ENCODE measurements at places on chromosomes 12 and 14.

GRCh38 chr14:42715316-42715715 is 1108.6 kb downstream of the LRFN5 start:
- DNase-seq = no peak

- DNase-seq = no peak
Observed at GRCh38 chr12:53053218-53054111, 3.6 kb downstream of the TNS2 start.

DNA sequence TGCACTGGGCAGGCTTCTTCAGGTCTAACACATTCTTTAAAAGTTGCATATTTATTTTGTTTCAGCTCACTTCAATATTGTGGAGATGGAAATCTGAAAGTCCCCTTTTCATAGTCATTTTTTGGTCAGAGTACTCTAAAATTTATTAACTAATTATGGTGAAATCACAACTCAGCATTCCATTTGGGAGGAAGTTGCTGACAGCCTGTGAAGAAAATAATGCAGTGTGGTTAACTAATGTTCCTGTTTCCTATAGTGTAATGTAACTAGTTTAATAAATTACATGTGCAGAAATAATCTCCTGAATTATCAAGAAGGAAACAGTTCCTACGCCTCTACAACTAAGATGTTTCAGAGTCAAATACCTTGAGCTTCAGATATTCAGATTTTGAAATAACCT is 17.1 kb downstream of the LRFN5 start:
- DNase-seq = no peak

DNA sequence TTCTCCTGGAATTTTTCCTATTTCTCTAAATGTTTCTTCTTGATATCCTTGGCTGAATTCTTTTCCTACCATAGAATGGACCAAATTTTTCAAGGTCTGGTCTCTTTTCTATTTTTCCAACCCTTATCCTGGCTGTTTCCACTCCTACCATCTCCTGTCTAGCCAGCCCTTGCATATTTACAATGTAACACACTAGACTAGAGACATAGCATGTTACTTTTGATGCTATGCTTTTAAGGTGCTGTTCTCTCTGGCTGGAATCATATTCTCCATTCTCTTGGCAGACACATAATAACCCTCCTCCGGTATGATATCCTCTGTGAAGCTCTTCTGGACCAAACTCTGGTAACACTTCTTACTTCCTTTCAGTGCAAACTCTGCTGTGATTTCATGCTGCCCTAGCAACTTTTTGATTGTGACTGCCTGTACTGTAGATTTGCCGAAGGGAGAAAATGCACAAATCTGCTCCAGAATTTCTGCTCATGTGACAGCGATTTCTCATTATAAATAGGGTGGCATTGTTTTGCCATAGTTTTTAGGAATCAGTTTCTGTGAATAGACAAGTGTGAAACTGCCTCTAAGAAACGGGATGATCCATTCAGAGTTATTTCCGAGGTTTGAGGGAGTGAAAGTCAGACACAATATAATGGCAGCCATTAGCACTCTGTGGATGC is 284.4 kb downstream of the MDGA2 start:
- DNase-seq = no peak

DNA sequence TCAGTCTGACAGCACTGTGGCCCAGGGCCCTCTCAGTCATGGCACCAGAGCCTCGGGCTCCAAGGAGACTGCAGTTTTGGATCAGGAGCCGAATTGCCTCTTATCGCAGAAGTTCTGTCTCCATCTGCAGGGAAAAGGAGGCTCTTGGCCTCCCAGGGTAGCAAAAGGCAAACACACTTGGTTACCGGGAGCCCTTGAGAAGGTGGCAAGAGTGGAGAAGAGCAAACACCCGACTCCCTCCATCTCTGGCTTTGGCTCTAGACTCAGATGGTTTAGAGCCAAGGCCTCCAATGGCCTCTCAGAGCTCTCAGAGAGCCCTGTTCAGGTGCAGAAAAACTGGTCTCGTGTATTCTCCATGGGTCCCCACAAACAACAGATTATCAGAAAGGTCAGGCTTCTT is 44.6 kb downstream of the NINJ2 start:
- no peak for DNase-seq

DNA sequence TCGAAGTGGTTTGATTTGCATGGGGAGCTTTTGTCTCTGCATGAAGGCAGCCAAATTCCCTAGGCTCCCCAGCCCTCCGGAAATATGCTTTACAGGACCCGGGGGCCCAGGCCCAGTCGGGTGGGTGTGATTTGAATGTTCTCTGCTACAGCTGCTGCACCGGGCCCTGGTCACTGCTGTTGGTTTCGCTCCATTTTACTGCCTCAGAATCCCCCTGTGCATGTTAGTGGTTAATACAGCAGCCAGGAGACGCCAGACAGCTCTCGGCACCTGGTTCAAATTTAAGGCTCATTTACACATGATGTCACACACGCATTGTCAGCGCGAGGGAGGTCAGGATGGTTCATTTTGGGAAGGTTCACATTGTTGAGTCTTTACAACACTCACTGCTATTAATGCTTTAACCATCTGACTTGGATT is 99.6 kb downstream of the SLC38A6 start:
- DNase-seq = no peak

DNA sequence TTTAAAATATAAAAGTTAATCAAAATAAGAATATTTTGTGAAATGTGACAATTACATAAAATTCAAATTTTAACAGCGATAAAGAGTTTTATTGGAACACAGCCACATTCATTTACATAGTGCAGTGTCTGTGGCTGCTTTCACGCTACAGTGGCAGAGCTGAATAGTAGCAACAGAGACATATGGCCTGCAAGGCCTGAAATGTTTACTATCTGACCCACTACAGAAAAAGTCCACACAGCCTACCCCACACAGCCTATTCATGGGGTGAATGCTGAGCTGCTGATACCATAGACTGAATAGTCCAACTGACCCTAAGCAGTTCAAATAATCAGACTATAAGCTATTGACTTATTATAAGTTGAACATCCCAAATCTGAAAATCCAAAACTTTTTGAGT is 13.2 kb downstream of the GNS start:
- DNase-seq = no peak

Measured in stimulated activated CD8-positive, alpha-beta memory T cell treated with anti-CD3 and anti-CD28 coated beads, Interleukin-4, amount 100 ng/mL, for 1 hour (primary cell).